ENCODE measurements at places on chromosomes 2 and 18.

GRCh38 chr2:3652896-3653625, 4.9 kb upstream of the ALLC start:
- no peak for DNase-seq

DNA sequence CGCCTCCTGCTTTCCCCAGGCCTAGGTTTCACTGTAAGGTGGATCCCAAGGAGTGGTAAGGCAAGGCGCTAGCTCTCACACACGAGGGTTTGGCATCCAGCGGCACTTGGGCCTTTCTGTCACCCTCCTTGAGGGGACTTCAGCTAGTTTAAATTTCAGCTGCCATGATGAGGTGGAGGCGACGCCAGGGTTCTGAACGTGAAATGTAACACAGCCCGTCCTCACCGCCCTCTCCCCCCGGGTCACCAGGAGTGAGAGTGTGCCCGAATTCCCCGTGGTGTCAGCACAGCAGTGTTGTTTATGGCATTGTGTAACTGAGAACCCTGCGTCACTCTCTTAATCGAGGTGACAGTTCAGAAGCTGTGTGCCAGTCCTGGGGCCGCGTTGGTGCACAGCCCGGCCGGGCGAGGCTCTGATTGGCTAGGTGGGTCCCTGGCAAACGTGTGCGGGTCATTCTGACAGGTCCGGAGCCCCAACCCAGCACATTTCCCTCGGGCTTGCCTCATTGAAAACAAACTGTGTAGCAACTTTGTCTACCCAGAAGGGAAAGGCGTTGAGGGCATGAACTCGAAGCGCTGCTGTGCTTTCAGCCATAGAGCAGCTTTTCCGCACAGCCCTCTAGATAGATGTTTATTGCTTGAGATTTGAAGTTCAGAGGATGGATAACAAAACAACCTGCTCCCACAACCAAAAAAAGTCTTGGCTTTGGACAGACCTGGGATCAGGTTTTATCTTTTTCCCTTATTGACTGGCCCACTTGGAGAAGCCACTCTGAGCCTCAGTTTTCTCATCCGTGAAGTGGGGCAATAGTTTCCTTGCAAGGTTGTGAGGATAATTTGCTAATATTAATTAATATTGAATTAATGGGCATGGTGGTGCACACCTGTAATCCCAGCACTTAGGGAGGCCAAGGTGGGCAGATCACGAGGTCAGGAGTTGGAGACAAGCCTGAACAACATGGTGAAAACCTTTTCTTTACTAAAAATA, 4.9 kb downstream of the CIDEA start:
- no peak for DNase-seq

DNA sequence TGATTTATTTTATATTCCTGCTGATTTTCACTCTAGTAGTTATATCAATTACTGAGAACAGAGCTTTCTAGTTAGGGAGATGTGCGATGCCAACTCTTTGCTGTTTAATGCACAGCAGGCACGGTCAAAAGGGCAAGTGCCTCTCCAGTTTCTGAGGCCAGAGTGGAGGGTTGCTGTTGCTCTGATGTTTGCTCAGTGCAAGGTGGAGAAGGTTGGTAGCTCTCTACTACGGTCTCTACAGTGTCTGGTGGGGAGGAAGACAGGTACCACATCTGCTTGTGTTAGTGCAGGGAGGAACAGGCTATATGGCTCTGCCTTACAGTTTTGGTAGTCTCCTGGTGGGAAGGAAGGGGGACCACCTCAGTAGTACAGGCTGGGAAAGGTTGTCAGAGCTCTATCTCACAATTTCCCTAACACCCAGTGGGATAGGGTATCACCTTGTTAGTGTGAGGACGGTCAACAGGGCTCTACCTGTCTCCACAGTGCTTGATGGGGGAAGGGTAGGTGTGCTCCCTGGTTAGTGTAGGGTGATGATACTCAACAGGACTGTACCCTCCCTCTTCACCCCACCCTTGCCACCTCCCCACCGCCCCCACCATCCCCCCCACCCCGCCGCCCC, 85.9 kb downstream of the FANCL start:
- DNase-seq = no peak

- no peak for DNase-seq
These were observed 28.6 kb upstream of the TRIB2 start for GRCh38 chr2:12688091-12688490.

GRCh38 chr18:63365876-63366212, 1.2 kb downstream of the KDSR start:
- no peak for DNase-seq

- DNase-seq = no peak
These were observed 196.4 kb upstream of the ACVR2A start for GRCh38 chr2:147648471-147648870.

DNA sequence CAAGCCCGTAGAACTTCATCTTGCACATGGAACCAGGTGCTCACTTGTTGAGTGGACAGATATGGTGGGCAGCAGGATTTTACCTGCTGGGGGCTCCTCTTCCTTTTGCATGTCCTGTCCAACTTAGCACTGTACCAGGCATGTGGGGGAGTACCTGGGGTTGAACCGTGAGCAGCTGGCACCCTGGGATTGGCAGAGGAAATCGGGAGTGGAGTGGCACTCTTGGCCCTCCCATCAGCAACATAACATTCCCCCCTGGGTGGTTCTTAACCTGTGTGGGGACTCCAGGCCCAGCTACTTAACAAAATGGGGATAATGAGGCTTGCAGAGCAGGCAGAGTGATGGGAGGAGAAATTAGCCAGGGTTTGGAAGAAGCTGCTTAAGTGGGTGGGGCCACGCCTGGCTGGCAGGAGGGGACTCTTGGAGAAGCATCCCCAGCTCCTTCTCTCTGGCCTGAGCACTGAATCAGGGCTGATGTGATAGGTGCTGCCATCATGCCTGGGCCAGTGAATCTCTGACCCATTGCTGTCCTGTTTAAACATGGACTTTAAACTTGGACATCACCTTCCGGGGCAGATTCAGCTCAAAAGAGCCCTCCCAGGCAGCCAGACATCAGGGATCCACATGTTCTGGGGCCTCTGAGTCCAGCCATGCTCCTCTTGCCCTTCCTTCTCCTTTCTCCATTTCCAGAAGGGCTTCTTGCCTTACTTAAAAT, 15.5 kb downstream of the FOSL2 start:
- DNase-seq = no peak

- no peak for DNase-seq
These were observed 1032.5 kb downstream of the SOCS6 start for GRCh38 chr18:71321319-71321718.

DNA sequence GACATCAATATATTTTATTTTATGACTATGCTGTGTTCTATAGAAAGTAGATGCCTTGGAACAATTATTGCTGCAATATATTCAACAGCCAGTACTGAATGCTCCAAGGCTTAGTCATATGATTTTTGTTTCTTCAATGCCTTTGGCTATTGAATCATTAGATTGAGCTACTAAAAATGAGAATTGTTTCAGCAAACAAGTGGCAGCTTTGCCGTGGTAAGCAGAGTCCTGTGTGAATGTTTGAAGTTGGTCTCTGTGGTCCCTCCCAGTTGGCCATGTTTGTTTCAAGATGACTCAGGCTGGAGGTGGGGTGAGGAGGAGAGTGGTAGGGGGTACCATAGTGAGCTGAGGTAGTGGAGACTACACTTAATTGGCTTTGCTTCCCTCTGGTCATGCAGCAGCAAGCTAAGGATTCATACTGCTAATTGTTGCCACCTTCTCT, 198.6 kb upstream of the EPAS1 start:
- DNase-seq = no peak

DNA sequence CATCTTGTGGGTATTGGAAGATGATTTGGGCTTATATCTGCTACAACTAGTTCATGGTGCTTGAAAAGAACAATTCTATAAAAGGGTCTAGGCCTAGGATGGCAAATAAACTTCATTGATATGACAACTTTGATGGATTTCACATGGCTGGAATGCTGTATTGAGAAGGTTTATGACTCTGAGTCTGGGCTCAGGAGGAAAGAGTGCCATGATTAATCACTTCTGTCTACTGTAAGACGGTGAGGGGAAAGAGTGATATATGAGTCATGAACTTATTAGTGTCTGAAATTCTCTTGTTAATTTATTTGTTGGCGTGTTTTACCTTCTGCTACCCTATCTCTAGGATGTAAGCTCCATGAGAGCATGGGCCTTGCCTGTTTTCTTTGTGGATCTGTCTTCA, 17.0 kb upstream of the ADCYAP1 start:
- no peak for DNase-seq

DNA sequence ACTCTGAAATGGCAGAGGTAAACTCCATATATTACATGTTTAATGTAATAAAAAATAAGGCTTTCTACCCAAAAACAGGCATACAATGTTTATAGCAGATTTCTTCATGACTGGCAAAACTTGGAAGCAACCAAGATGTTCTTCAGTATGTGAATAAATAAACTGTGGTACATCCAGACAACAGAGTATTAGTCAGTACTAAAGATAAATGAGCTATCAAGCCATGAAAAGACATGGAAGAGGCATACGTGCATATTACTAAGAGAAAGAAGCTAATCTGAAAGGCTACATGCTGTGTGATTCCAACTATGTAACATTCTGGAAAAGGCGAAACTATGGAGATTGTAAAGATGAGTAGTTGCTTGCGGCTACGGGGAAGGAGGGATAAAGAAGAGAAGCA, 97.4 kb downstream of the OSR1 start:
- DNase-seq = no peak

- no peak for DNase-seq
These were observed 684.6 kb upstream of the ID2 start for GRCh38 chr2:7997279-7997678.

DNA sequence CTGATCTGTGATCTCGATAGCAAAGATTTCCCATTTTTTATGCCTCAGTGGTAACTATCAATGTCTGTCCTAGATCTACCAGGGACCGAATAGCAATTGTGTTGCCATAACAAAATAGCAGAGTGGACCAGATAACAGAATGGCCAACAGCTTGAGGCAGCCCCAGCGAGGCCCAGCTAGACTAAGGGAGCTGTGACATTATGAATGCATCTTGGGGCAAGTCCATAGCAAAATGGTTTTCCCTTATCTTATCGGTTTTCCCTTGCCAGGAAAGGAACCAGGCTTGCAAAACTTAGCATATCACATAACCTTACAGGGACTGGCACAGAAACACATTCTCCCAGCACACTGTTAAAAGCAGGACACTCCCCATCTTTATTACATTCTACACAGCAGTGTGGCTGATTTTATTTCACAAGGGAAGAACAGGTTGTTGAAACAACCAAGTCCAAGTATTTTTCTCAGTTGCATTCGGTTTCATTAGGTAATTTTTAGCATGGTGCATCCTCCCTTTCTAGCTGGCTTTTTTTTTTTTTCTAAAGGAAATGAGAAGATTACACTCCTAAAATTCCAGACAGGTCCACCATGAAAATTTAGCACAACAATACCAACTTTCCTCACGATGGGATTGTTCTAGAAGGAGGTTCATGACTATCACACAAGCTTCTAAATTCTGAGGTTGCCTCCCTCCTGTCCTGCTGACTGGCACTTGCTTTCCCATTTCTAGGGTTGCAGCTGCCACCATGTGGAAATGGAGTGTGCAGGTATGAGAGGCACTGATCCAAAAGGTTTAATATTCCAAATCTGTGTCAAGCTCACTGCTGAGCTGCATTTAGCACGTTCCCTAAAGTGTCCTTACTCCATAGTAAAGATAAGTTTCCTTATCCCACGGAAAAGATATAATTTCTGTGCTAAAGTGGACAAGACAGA, 97.0 kb upstream of the SLC35G4 start:
- no peak for DNase-seq

GRCh38 chr2:174572556-174572955, 25.0 kb downstream of the WIPF1 start:
- no peak for DNase-seq

- no peak for DNase-seq
These were observed 277.0 kb downstream of the CDH2 start for GRCh38 chr18:27899893-27900292.

DNA sequence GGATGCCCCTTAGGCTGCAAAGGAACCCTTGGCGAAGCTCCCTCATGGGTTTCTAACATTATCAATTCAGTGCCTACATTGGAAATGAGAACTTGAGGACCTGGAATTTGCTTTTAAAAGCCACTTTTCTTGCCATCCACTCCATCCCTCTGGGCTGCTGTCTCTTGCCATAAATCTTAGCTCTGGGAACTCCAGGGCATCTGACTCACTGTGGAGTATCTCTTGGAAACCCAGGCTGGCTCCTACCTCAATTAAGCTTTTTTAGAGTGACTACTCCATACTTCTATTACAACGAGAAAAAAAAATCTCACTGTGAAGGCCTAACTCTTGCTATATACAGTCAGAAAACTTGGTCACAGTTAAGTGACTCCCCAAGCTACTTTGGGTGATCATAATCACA, 227.2 kb upstream of the SETBP1 start:
- DNase-seq = no peak

- no peak for DNase-seq
These were observed 7.0 kb downstream of the RNPEPL1 start for GRCh38 chr2:240575101-240575965.

Data from stimulated activated CD4-positive, alpha-beta T cell treated with anti-CD3 and anti-CD28 coated beads, TNF-alpha, amount 100 ng/mL, for 48 hours (primary cell).